DMS 273 treated with DMSO at 0.1 percent for 48 hours (cell line): ENCODE measurements at places on chromosomes 5 and 9.

DNA sequence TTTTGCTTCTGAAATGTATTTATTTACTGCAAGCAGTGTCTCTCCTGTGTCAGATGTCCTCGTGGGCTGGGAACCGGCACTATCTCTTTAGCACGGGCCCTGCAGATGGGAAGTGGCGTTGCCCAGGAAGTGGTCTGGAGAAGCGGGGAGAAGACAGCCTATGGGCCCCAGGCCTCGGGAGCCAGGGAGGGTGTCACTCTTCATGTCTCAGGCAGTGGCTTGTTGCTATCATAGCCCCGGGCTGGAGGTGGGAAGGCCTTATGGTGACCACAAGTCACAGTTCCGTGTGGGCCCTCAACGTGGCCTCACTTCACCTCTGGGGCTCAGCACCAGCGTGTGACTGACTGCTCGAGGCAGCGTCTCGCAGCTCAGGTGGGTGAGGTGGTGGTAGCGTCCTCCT lies 41.4 kb downstream of the SYK start:
- no peak for DNase-seq

DNA sequence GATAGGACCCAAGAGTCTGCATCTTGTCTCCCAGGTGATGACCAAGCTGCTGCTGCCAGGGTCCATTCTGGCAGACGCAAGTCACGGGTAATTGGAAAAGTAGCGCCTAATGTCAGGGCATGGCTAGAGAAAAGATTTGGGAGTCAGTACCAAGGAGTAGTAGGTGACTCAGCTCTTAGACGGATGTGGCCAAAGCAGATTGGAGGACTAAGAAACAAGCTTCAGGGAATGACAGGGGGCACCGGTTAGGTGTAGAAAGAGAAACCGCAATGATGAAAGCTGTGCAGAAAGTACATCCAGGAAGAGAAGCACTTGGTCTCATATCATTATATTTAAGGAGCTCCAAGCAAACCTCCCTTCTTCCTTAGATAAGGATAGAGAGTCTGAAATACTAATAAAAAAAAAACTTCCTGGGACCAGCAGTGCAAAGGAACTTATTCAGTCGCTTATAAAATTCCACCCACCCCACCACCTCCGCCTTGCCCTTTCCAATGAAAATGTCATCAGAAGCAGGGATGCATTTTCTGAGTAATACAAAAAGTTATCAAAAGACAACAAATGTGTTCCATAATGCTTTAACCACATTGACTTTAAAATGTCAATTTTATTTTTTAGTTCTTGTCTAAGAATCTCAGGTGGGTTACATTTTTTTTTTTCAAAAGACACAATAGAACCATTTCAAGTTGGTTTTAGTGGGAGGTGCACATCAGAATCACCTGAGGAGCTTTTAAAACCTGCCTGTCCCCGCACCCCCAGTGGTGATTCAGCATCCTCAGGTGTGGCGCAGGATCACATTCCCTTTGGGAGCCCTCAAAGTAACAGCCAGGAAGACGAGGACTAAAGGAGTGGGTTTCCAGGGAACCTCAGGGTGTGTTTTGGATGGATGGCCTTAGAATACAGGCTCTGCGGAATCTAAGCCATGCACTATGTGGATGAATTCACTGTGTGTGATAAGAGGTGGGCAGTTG lies 31.2 kb downstream of the PTPN3 start:
- no peak for DNase-seq

- no peak for DNase-seq
These were observed 140.2 kb downstream of the SH3GL2 start for GRCh38 chr9:17719053-17719452.

GRCh38 chr5:44225231-44226160 lies 163.7 kb downstream of the FGF10 start:
- no peak for DNase-seq

DNA sequence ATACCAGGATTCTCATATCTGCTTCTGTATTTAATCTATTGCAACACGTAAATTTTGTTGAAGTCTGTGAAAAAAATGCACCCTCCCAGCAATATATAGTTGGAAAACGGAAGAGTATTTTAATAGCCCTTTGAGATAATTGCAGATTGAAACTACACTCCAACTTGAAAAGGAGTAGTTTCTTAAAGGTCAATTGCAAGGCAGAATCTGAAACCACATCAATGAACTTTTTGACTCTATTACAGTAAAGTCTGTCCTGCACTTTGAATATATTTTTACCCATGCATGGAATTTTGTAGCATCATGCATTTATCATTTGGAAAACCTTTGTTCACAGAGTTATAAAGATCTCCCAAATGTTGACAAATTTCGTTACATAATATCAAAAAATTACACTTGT lies 311.6 kb upstream of the NREP start:
- DNase-seq = no peak

GRCh38 chr5:107361945-107362344 lies 308.8 kb downstream of the EFNA5 start:
- no peak for DNase-seq

DNA sequence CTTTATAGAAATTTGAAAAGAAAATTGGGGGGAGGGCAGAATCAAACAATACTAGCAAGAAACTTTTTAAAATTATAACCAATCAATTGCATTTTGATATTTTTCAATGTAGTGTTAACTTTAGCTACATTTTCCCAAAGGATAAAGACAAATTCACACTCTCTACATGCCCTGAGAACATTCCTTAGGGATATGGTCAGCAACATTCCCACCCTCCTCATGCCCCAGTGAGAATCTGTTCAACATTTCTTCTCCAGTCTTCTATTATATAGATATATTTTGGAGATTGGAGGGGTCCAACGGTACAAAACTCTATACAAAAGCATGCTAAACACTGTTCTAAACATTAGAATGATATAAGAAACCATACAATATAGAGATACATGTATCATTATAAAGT lies 11.6 kb upstream of the PRR16 start:
- no peak for DNase-seq

- no peak for DNase-seq
These were observed 43.9 kb downstream of the F2RL2 start for GRCh38 chr5:76579166-76579937.

DNA sequence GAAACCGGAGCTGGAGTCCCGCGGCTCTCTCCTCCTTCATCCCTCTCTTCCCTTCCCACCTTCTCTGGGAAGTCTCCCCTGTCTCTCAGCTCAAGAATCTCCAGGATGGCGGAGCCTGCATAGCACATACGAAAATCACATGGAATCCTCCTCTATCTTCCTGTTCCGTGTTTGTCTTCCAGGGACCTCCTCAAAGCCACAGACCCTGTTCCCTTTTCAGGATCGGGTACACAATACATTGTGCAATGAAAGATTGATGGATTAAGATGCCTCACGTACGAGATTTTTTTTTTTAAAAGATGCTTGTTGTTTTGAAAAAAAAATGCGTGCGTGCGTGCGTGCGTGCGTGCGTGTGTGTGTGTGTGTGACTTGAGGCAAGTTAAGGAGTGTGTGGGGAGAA lies 46.6 kb upstream of the OLFM1 start:
- no peak for DNase-seq

- peak; percentile 21 for DNase-seq
These were observed 534.5 kb downstream of the BNC2 start for GRCh38 chr9:16335788-16336580.

GRCh38 chr9:93590609-93591234 lies 14.3 kb downstream of the PHF2 start:
- no peak for DNase-seq

DNA sequence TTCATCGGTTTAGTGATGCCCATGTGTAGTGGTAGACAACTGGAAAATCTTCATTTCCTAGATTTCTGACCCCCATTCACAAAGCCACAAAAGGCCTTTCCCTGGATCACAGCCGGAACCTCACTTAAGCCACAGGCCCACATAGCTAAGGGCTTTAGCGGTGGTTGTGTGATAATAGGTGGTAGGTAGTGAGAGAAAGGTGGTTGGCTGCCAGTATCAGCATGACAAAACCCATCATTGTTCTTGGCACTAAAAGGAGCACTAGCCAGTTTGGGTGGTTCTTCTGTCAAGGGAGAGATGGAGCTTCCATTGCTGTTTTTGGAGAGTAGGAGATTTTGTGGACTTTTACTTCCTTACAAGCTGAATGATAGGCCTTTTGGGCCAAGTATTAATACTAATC lies 9.7 kb upstream of the SLC36A2 start:
- no peak for DNase-seq

- DNase-seq = no peak
These were observed 71.1 kb upstream of the RETREG1 start for GRCh38 chr5:16687898-16688297.

DNA sequence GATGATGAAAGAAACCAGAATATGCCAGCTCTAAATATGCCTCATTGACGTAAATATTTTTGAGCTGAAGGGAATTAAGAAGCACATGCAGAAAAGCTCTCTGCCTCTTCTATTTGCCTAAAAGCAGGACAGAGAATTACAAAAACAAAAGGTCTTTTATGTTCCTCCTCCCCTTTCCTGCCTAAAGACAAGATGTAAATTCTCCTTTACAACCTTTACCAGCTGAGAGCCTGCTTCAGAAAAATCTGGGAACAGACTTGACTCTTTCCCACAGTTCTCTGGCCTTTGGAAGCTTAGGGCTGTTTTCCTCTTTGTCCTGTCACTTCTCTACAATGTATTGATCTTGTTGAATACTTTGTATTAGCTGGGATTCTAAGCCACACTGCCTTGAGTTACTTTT lies 199.7 kb downstream of the TMC1 start:
- no peak for DNase-seq

DNA sequence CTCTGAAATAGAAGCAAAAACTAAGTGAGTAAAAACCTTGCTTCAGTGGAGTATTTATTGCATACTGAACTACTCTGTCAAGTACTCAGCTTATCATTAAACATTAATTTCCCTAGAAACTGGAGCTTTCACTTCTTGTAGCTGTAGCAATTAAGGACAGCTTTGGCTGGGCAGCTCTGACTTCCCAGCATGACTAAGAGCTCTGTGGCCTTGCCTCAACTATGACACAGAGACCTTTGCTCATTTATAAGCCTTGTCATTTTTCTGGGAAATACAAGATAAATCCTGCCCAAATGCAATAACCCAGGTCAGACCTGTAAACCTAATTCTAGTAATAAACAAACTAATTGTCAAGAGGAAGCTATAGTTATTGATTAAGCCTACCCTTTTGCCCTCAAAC lies 65.4 kb upstream of the STK32A start:
- DNase-seq = no peak

- no peak for DNase-seq
These were observed 525 bp upstream of the AK3 start for GRCh38 chr9:4741365-4742089.

- no peak for DNase-seq
These were observed 65.6 kb downstream of the ANKRD55 start for GRCh38 chr5:56167519-56167918.

GRCh38 chr5:66560371-66560770 lies 35.8 kb upstream of the MAST4 start:
- DNase-seq = peak; percentile 14

GRCh38 chr5:134738963-134739661 lies 764 bp downstream of the CAMLG start:
- DNase-seq = peak; percentile 44

DNA sequence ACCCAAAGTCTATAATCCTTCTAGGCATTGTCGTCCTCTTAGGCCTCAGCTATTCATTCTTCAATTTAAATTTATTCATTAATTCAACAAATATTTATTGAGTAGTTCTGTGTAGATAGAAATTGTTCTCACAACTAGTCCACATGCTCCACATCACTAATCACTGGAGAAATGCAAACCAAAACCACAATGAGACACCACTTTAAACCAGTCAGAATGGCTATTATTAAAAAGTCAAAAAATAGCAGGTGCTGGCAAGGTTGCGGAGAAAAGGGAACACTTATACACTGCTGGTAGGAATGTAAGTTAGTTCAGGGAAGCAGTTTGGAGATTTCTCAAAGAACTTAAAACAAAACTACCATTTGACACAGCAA lies 51.1 kb upstream of the TNFSF15 start:
- no peak for DNase-seq

- no peak for DNase-seq
These were observed 9.9 kb downstream of the SLC36A3 start for GRCh38 chr5:151293624-151294023.
